ENCODE measurements at places on chromosomes 2 and 18. TPM values are rescaled to one million over a fixed set of nuclear protein-coding genes. Genes with fewer than 3 reads are reported as not detected.

DNA sequence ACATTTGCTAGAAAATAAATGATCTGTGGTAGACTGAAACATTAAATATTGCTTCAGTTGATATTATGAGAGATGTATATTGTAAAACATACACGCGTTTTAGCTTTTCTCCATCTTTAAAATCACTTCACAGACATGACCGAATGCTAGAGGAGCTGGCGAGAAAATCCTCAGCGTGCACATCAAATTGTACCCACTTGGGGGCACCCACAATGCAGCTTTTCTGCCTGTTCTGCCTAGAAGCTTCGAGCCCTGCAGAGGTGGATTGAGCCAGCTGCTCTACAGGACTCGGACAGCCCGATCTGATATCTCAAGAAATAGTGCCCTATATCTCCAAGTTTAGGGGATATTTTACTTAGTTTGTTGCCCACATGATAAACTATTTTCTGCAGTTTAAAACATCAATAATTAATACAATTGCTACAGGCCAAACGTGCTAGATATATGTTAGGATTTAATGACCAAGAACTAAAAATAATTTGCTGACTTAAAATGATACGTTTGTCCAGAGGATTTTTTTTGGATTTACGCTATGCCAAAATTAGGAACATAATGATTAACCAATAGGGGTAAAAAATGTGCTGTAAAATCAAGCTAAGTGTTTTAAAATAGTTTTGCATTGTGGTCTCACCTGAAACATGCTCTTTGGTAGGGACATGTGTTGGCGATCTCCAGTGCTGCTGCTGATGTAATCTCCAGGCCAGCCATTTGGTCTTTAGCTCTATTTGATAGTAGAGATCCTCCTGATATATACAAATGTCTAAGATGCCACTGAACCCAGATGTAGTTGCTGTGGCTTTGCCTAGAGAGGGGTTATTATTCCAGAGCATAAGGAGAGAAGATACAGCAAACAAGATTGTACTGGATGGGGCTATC is 22.3 kb upstream of the ATP5MC3 start:
- no peak overlapping the region for H3K4me3 ChIP-seq
- no peaks in the 10 kb centered on the region for H3K4me1 ChIP-seq
- no peak overlapping the region for H3K27ac ChIP-seq
- DNase-seq: peak; percentile 54

DNA sequence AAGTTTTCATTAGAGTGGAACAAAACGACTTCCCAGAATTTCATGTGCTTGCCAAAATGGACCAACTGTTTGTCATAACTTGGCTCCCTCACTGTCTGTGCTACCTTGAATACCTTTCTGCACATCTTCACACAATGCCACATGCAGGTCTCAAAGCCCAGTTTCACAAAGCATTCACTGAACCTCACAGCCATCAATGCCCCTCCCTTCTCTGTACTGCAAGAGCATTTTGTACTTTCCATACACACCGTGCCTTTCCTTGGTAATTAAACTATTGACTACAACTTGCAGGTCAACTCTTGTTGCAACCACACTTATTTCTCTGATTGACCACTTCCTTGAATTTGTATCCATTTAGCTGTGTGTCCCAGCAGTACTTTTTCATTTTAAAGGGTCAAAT is 50.5 kb downstream of the PAX3 start:
- H3K4me3 ChIP-seq: no peak overlapping the region
- no peak for DNase-seq
- no peaks in the 10 kb centered on the region for H3K27me3 ChIP-seq
- no peaks in the 10 kb centered on the region for H3K4me1 ChIP-seq

- no peak overlapping the region for H3K4me3 ChIP-seq
- H3K27ac ChIP-seq: no peak overlapping the region
- no peak for DNase-seq
- H3K27me3 ChIP-seq: no peaks in the 10 kb centered on the region
- peaks cover 69% of the 10 kb centered on the region for H3K36me3 ChIP-seq
Measured at GRCh38 chr2:11767779-11768178, 21.3 kb downstream of the LPIN1 start.

DNA sequence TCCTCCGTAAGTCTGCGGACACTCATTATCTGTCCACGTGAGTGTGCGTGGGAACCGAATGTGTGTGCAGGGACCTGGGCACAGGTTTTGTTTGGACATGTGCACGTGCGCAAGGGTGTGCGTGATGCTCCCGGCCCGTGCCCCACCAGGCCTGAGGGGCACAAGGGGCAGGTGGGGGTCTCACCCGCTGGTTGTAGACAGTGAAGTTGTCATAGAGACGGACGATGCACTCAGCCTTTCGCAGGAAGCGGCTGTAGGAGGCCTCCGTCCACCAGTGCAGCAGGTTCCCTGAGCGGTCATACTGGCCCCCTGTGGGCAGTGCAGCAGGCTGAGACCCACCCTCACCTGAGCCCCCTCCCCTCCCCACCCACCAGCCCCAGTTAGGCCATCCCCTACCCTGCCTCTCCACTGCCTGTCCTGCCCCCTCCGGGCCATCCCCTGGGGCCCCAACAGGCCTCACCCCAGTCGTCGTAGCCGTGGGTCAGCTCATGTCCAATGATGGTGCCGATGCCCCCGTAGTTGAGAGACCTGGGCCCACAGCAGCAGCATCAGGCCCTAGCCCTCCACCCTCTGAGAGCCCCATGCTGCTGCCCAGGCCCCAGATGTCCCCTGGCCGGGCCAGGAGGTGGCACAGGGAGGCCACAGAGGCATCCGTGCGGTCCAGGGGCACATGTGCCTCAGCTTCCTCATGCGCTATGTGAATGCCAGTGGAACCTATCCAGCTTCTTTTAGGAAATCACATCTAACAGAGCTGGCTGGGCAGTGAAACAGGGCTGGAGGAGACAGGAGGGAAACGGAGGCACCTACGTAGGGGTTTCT is 6.1 kb downstream of the ECEL1 start:
- peaks cover 12% of the 10 kb centered on the region for H3K27me3 ChIP-seq
- no peak for DNase-seq
- H3K4me3 ChIP-seq: no peak overlapping the region
- H3K4me1 ChIP-seq: peaks cover 4% of the 10 kb centered on the region
- H3K27ac ChIP-seq: no peak overlapping the region
- no peaks in the 10 kb centered on the region for H3K36me3 ChIP-seq

- no peaks in the 10 kb centered on the region for H3K27me3 ChIP-seq
- no peaks in the 10 kb centered on the region for H3K36me3 ChIP-seq
- H3K4me3 ChIP-seq: no peak overlapping the region
- H3K4me1 ChIP-seq: peaks cover 5% of the 10 kb centered on the region
- DNase-seq: peak; percentile 9
Measured at GRCh38 chr2:207632575-207633493, 7.6 kb upstream of the METTL21A start.

GRCh38 chr18:32091325-32091723 is 350 bp upstream of the RNF138 start:
- peak overlapping the region; percentile 98 for H3K27ac ChIP-seq
- peaks cover 52% of the 10 kb centered on the region for H3K4me1 ChIP-seq
- no peak for DNase-seq
- H3K27me3 ChIP-seq: no peaks in the 10 kb centered on the region

GRCh38 chr2:200814917-200815316 is 3.2 kb downstream of the BZW1 start:
- no peak overlapping the region for H3K27ac ChIP-seq
- peaks cover 46% of the 10 kb centered on the region for H3K4me1 ChIP-seq
- DNase-seq: no peak
- H3K36me3 ChIP-seq: peaks cover 59% of the 10 kb centered on the region

GRCh38 chr2:50118905-50119702 is 912.8 kb downstream of the NRXN1 start:
- H3K4me3 ChIP-seq: no peak overlapping the region
- no peak overlapping the region for H3K27ac ChIP-seq
- DNase-seq: no peak
- no peaks in the 10 kb centered on the region for H3K27me3 ChIP-seq
- no peaks in the 10 kb centered on the region for H3K36me3 ChIP-seq

- H3K27me3 ChIP-seq: peaks cover 2% of the 10 kb centered on the region
- H3K4me3 ChIP-seq: no peak overlapping the region
- H3K27ac ChIP-seq: no peak overlapping the region
- H3K36me3 ChIP-seq: no peaks in the 10 kb centered on the region
Measured at GRCh38 chr2:28972778-28973335, 8.2 kb upstream of the TOGARAM2 start.

- H3K4me3 ChIP-seq: peak overlapping the region; percentile 92
- peaks cover 34% of the 10 kb centered on the region for H3K4me1 ChIP-seq
Measured at GRCh38 chr2:208256192-208256782, 1.4 kb upstream of the IDH1 start.

GRCh38 chr2:990970-991369 is 40.3 kb downstream of the SNTG2 start:
- no peak for DNase-seq
- no peak overlapping the region for H3K27ac ChIP-seq
- peaks cover 3% of the 10 kb centered on the region for H3K27me3 ChIP-seq
- no peak overlapping the region for H3K4me3 ChIP-seq
- H3K4me1 ChIP-seq: no peaks in the 10 kb centered on the region

DNA sequence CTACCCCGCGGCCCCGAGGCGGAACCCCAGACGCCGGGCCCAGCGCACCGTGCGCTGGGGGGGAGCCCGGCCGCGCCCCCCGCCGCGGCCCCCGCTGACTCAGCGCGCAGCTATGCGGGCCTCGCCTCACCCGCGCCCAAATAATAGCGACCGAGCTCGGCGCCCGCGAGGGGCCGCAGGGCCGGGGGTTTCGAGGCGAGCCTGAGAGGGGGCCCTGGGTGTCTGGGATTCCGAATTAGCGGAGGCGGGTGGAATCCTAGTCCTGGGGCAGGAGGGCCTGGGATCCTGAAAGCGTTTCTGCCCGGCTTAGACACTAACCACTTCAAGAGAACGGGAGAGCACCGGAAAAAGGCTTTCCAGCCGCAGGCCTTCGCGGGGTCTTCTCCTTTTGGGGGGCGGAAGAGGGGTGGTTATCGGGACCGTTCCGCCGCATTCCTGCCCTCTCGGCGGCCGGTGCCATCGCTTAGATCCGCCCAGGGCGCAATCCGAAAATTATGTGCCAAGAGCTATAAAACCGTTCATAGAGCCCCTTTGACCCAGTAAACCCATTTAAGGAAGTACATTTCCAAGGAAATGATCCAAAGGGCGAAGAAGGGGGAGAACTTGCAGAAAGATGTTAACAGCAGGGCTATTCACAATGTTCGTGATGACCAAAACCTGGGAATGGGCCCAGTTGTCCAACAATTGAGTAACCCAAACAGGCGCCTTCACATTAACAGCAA is 681 bp upstream of the ROCK2 start:
- H3K36me3 ChIP-seq: peaks cover 2% of the 10 kb centered on the region
- peaks cover 26% of the 10 kb centered on the region for H3K4me1 ChIP-seq
- peak overlapping the region; percentile 76 for H3K4me3 ChIP-seq
- peak overlapping the region; percentile 82 for H3K27ac ChIP-seq

- H3K4me1 ChIP-seq: no peaks in the 10 kb centered on the region
- H3K36me3 ChIP-seq: no peaks in the 10 kb centered on the region
- H3K4me3 ChIP-seq: no peak overlapping the region
- no peak for DNase-seq
- H3K27me3 ChIP-seq: no peaks in the 10 kb centered on the region
Measured at GRCh38 chr2:217820904-217821303, 181.9 kb downstream of the TNS1 start.

GRCh38 chr2:143171817-143172216 is 42.6 kb downstream of the ARHGAP15 start:
- no peak for DNase-seq
- H3K4me1 ChIP-seq: peaks cover 63% of the 10 kb centered on the region
- H3K4me3 ChIP-seq: no peak overlapping the region
- no peaks in the 10 kb centered on the region for H3K27me3 ChIP-seq
- H3K27ac ChIP-seq: no peak overlapping the region

DNA sequence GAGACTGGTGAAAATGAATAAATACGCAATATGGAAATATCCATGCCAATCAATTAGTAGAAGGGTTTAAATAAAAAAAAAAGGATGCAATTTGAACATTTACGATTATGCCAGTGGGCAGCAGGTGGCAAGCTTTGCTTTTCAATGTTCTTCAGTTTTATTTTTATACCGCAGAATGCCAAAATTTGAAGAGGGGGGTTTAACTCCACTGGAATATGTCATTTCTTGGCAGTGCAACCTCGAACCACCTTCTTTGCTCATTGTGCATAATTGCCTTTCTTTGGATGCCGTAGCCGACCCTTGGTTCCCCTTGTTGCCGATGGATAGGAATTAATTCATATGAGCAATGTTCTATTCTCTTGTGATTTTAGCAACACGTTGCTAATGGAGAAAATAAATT is 88.0 kb downstream of the LTBP1 start:
- H3K4me3 ChIP-seq: no peak overlapping the region
- no peak for DNase-seq
- H3K27ac ChIP-seq: no peak overlapping the region
- H3K4me1 ChIP-seq: no peaks in the 10 kb centered on the region
- no peaks in the 10 kb centered on the region for H3K36me3 ChIP-seq
- H3K27me3 ChIP-seq: peaks cover 8% of the 10 kb centered on the region

DNA sequence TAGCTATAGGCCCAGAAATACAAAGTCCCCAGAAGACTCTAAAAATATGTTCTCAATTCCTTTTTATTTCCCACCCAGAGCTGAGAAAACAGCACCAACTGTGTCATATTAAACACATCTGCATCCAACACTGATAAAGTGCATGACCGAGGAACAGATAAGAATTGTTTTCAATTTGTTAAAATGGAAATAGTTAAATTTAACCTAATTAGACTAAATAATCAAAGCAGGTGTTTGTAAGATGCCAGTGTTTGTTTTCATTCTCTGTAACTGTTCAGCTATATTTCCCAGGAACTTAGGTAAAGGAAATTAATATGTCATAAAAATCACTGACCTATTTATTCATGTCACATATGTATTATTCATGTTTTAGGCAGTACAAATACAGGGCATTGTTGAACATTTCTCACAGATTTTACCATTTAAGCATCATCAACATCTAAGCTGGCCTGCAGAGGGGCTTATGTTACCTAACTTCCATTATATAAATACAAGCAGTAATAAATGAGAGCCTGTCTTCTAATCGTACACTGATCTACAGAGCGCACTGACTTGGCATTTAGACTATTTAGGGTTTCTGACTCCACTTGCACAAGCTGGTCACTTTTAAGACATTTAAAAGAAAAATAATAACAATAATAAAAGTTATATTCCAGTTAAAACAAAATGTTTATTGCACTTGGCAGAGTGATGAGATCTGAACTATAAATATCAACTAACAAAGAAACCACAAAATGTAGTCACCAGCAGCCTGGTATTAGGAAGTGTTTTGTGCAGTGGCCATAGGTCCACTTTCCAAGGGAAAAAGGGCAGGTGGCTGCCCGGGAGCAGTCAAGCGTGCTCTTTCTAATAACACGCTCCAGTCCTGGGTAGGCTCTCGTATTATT is 86.6 kb upstream of the ZFP36L2 start:
- H3K36me3 ChIP-seq: peaks cover 5% of the 10 kb centered on the region
- no peak overlapping the region for H3K27ac ChIP-seq
- no peak for DNase-seq
- H3K27me3 ChIP-seq: no peaks in the 10 kb centered on the region

- H3K4me1 ChIP-seq: peaks cover 6% of the 10 kb centered on the region
- peak overlapping the region; percentile 75 for H3K27ac ChIP-seq
- no peaks in the 10 kb centered on the region for H3K36me3 ChIP-seq
- no peaks in the 10 kb centered on the region for H3K27me3 ChIP-seq
Measured at GRCh38 chr2:85429924-85430289, 11.4 kb downstream of the SH2D6 start.

Gene RESP18
- total RNA-seq: not detected

Gene SCN2A
- total RNA-seq: 0.02 TPM

Gene MYO7B
- 0.69 TPM for total RNA-seq

Gene VSNL1
- total RNA-seq: not detected

Gene RAB6D
- not detected for total RNA-seq

Gene AMER3
- total RNA-seq: not detected

Gene GNLY
- total RNA-seq: 75.5 TPM
